Progenitor cell of endocrine pancreas (in vitro differentiated cells): ENCODE measurements at places on chromosomes 1 and 21.

DNA sequence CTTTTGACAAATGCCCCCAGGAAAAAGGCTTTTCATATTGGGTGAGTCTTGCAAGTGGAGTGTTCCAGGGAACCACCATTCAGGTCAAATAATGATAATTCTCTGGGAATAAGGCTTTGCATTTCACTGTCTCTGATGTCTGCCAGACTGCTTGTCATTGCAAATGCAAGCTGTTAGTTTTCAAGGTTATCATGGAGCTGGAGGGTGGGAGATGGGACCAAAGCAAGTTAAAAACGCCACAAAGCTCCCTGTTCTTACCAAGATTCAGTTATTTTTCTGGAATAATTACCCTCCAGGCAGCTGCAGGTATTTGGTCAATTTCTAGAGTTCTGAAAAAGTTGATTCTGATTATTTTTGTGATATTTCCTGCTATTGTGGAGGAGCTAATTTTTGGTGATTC lies 210.1 kb downstream of the GPR52 start:
- DNase-seq, result no peak

- no peak for DNase-seq
Observed at GRCh38 chr1:32557812-32558211, 18.6 kb downstream of the ZBTB8A start.

- DNase-seq, result no peak
Observed at GRCh38 chr1:46188295-46189030, 9.8 kb downstream of the POMGNT1 start.

DNA sequence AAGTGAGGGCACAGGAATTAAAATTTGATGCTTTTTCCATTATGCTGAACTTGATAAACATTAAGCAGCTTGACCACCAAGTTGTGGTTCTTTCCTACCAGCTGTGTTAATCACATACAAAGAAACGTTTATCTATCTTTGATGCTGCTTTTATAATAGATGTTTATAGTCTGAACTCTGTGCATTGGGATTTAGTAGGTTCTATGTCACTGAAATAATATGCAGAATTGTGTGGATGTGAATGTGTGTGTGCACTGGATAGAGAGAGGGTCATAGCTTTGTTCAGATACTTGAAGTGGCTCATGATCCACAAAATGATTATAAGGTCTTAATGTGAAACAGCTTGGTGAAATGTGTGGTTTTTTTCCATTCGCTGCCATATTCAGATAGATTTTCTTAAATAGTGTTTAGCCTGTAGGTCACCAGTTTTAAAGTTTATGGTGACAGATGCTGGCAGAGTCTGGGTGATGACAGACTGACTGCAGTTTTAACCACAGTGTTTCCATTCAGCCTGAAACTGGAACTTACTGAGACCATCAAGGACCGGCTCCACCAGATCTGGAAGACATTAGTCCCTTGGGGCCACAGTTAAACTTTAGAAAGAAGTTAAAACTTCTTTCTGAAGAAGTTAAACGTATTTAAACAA lies 10.2 kb downstream of the DDI2 start:
- DNase-seq, result no peak

GRCh38 chr1:210815641-210816550 lies 318.1 kb downstream of the KCNH1 start:
- DNase-seq, result no peak

DNA sequence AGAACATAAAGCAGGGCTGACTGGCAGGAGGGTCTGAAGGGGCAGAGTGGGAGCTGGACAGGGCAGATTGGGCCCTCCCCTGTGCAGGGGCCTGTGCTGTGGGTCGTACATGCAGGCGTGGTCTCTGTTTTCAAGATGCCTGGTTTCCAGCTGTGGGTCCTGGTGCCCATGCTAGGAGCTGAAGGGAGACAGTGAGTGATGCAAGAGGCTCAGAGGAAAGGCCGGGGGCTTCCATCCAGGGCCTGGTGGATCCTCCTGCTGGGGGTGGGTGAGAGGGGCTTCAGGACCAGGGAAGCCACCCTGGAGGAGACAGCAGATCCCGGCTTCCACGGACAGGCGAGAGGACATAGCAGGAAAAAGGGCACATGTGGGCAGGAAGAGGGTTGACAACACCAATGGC lies 349.0 kb upstream of the VAMP3 start:
- DNase-seq, result no peak

DNA sequence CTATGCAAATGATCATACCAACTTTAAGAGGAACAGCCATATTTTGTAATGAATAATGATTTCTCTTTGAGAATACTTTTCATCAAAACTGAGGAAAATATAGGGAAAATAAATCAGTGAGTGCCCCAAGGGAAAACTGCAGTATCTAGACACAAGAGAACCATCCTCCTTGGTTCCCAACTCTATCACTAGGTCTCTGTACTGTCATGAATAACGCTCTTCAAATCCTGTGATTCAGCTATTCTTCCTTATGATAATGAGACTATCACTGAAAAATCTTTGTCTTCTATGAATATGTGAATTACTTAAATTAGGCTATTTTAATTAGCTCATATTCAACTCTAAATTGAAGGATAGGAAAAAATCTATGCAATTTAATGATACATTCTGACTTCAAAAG lies 2.3 kb downstream of the OR2L5 start:
- no peak for DNase-seq

GRCh38 chr1:21670059-21670881 lies 1.1 kb upstream of the RAP1GAP start:
- DNase-seq, result no peak

GRCh38 chr1:21816602-21817302 lies 4.7 kb downstream of the LDLRAD2 start:
- DNase-seq, result no peak

- DNase-seq, result no peak
Observed at GRCh38 chr21:42063571-42064521, 7.3 kb upstream of the UMODL1 start.

GRCh38 chr1:226003502-226004170 lies 4.5 kb upstream of the SDE2 start:
- DNase-seq, result no peak

GRCh38 chr1:245589906-245590305 lies 435.1 kb downstream of the KIF26B start:
- DNase-seq, result no peak

DNA sequence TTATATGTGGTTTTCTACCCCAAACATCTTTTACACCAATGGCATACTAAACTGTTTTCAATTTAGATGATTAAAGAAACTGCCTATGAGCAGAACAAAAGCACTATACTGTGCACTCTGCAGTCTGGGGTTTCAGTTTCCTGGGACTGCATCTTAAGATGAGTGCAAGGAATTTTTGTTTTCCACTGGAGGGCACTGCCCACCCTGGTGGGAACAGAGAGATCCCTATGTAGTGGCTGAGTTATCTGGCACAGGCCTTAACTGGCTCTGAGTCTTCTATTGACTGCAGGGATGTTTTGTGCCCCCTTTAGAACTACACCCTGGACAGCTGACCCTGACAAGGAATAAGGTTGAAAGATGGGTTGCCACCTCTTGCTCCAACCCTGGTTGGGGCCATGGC lies 12.0 kb downstream of the PROK1 start:
- no peak for DNase-seq

DNA sequence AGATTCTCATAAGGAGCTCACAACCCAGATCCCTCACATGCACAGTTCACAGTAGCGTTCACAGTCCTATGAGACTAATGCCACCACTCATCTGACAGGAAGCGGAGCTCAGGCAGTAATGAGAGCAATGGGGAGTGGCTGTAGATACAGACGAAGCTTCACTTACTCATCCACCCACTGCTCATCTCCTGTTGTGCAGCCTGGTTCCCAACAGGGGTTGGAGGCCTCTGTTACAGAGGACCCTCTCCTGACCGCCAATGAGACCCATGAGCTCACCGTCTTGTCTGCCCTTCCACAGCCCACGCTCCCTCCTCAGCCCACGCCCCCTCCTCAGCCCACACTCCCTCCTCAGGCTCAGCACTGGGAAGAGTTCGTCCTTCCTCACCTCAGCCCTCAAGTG lies 39.6 kb downstream of the RSPH1 start:
- no peak for DNase-seq

- no peak for DNase-seq
Observed at GRCh38 chr1:41368366-41368765, 7.1 kb downstream of the FOXO6 start.

- no peak for DNase-seq
Observed at GRCh38 chr1:3731583-3732433, 20.4 kb upstream of the CCDC27 start.

GRCh38 chr21:37658121-37658816 lies 258.0 kb downstream of the KCNJ6 start:
- no peak for DNase-seq

DNA sequence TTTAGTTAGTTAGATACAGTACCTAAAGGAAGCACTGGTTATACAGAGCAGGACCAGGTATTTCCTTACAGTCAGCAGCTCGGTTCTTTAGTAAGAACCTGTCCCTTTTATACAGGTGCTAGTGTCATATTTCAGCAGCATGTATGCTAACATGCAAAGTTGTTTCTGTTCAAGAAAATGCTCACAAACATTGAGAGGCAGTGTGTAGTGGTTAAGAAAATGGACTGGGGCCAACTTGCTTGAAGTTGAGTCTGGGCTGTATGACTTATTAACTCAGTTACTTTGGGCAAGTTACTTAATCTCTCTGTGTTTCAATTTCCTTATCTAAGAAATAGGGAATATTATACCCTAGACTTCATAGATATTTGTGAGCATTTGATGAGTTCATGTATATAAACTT lies 31.1 kb downstream of the AK4 start:
- DNase-seq, result no peak

- DNase-seq, result no peak
Observed at GRCh38 chr1:19036041-19036812, 79.8 kb upstream of the IFFO2 start.

GRCh38 chr1:178030467-178030866 lies 60.6 kb upstream of the SEC16B start:
- DNase-seq, result no peak

GRCh38 chr1:241518476-241519307 lies 863 bp downstream of the FH start:
- DNase-seq, result no peak

- DNase-seq, result no peak
Observed at GRCh38 chr1:32773764-32774463, 43.2 kb downstream of the YARS1 start.

DNA sequence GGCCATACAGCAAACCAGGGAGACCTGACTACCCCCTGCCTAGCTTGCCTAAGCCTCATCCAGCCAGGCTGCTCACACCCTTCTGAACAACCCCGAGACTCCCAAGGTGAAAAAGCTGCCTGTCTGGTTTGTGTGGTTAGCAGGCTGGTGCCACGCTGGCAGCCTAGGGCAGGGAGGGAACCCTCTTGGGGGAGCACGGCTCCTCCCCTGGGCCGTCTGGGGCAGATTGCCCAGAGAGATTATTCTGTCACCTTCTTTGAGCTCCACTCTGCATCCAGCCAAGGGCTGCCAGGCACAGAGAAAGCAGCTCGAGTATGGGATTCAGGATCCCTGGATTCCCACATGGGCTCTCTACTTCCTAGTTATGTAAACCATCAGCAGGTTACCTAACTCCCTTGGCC lies 27.5 kb upstream of the TCEA3 start:
- no peak for DNase-seq

- no peak for DNase-seq
Observed at GRCh38 chr1:119040489-119040888, 52.3 kb upstream of the TBX15 start.

GRCh38 chr1:95382000-95382786 lies 148.2 kb downstream of the RWDD3 start:
- no peak for DNase-seq
